ENCODE measurements at places on chromosomes 2 and 18. TPM values are rescaled to one million over a fixed set of nuclear protein-coding genes. Genes with fewer than 3 reads are reported as not detected.

Gene PDE1A
- polyA plus RNA-seq, result 4.3 TPM

- no peak for DNase-seq
Measured at GRCh38 chr2:139403948-139404347, 623.8 kb upstream of the NXPH2 start.

- DNase-seq, result no peak
Measured at GRCh38 chr18:48694295-48694694, 155.5 kb downstream of the CTIF start.

DNA sequence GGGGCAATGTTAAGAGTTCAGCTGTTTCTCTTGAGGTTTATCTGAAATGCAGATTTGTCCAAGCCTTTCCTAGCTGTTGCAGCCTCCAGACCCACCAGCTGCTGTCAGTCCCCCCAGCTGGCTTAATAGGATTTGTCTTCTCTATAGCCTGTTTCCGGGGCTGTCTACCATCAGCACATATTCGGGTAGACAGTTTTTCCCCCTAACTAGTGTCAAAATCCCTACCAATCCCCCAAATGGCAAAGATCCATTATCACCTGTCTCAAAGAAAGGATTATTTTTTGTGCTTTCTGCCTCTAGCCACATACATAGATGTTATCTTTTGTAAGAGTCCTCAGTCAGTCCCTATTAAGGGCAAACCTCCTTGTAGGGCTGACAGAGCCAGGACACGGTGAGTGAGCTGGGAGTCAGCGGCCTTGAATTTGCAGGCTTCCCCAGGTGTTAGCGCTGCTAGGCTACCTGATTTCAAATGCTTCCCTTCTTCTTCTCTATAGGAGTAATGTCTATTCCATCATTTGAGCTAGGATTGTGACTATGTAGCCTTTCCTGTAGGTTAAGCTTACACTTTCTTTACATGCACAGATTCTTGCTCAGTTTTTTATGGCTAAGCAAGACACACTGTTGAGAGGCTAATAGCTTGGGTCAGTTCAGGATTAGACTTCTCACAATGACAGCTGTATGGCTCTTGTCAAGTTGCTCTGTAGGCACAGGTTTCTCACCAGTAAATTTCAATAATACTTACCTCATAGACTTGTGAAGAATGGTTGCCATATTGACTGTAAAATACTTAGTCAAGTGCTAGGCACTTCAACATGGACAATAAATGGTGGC, 171.1 kb upstream of the UNC80 start:
- no peak for DNase-seq

Gene FASTKD1
- polyA plus RNA-seq, result 23.1 TPM

- peak; percentile 64 for DNase-seq
Measured at GRCh38 chr2:215269397-215270117, 42.3 kb upstream of the ATIC start.

- DNase-seq, result no peak
Measured at GRCh38 chr18:43634994-43635393, 357.7 kb upstream of the SYT4 start.

DNA sequence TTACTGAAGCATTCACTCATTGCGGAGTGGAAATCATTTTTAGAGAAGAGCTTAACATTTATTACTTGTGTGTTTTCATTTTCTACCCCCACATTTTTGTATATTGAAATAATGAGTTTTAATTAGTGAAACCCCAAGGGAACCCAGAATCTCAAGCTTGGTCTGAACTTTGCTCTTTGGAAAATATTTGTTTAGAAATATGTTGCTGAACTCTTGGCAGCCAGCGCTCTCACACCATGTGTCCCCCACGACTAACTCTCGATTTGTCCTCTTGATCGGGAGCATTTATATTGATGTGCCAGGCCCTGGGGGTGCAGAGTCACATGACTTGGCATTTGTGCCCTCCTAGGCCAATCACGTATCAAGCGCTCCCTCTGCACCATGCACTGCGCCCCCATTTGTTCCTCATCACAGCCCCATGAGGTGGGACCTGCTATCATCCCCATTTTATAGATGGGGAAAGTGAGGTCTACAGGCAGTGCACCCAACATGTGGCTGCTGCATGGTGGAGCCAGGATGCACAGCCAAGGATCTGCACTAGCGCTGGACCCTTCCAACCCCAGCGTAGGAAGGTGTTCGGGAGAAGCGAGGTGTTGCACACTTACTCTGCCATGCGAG, 149.7 kb downstream of the NCK2 start:
- no peak for DNase-seq

Measured in AG04450 (cell line).